Fibroblast of upper back skin (primary cell): ENCODE measurements at places on chromosomes 5 and 9.

GRCh38 chr5:14200312-14200990 is 57.3 kb downstream of the TRIO start:
- DNase-seq: no peak

GRCh38 chr9:70951749-70952727 is 169.4 kb downstream of the TRPM3 start:
- peak; percentile 20 for DNase-seq

DNA sequence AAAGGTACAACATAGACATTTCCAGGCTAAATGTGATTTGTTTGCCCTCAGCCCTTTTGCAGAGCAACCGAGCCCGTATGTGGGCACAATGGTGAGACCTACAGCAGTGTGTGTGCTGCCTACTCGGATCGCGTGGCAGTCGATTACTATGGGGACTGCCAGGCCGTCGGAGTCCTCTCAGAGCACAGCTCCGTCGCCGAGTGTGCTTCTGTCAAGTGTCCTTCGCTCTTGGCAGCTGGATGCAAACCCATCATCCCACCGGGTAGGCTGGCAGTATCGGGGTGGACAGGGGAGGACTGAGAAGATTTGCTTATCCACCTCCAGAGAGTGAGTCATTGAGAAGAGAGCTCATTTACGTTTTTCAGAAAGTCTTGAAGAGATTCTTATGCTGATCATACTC is 17.8 kb upstream of the GLIPR2 start:
- DNase-seq: no peak

- DNase-seq: peak; percentile 68
Observed at GRCh38 chr9:104553261-104553660, 15.7 kb upstream of the OR13C8 start.

GRCh38 chr9:108389056-108389455 is 466.7 kb downstream of the ACTL7B start:
- no peak for DNase-seq

DNA sequence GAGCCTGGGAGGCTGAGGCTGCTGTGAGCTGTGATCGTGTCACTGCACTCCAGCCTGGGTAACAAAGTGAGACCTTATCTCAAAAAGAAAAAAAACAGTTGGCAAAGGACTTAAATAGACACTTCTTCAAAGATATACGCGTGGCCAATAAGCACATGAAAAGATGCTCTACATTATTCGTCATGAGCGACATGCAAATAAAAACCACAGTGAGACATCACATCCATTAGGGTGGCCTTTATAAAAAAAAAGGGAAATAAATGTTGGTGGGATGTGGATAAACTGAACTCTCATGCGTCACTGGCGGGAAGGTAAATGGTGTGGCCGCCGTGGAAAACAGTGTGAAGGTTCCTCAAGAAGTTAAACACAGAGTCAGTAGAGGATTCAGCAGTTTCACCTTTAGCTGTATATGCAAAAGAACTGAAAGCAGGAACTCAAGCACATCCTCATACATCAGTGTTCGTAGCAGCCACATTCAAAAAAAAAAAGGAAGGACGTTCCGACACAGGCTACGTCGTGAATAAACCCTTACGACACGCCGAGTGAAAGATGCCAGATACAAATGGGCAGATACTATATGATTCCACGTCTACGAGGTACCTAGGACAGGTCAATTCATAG is 24.5 kb upstream of the NRARP start:
- DNase-seq: no peak

GRCh38 chr5:176405656-176406435 is 10.5 kb downstream of the CLTB start:
- no peak for DNase-seq

- DNase-seq: no peak
Observed at GRCh38 chr5:179912951-179913350, 5.3 kb upstream of the TBC1D9B start.

DNA sequence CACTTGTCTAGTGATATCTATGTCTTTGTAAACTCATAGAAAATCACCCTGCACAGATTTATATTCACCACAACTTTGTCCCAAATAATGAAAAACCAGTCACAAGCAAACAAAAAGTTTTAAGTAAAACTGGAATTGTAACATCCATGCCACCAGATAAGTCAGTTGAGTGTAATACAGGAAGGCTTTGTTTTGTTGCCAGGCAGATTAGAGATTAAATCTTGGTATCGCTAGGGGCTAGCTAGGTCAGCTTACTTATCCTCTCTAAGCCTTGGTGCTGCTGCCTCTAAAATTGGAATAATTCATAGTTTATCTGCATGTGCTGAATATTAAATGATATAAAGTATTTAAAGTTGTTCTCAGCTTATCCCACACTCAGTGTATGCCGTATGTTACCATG is 1062.5 kb downstream of the CDH9 start:
- DNase-seq: no peak

DNA sequence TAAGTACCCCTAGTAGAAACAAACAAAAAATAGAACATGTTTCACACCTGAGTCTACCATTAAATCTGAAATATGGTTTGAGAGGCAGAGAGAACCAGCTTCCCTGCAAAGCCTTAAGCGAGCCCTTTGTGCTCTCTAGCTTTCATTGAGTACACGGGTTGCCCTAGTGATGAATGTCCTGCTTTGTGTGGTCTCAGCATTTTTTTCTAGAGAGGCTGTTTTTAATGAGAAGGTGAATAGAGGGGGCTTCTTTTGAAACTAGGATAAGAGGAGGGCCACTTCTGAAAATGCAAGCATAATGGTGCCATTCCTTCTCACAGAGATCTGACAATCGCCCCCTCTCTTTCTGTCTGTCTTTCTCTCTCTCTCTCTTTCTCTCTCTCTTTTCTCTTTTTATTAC is 131.3 kb downstream of the MACIR start:
- DNase-seq: no peak

DNA sequence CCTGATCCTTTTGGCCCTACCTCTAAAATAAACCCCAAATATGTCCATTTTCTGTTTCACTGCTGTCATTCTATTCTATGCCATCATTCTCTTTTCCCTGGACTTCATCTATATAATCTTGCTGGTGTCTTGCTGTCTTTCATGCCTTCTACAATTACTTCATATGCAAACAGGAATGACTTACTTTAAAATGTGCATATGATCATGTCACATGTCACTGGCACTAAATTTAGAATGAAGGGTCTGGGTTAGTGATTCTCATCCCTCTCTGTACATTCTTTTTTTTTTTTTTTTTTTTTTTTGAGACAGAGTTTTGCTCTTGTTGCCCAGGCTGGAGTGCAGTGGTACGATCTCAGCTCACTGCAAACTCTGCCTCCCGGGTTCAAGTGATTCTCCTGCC is 22.9 kb downstream of the FAF2 start:
- no peak for DNase-seq

DNA sequence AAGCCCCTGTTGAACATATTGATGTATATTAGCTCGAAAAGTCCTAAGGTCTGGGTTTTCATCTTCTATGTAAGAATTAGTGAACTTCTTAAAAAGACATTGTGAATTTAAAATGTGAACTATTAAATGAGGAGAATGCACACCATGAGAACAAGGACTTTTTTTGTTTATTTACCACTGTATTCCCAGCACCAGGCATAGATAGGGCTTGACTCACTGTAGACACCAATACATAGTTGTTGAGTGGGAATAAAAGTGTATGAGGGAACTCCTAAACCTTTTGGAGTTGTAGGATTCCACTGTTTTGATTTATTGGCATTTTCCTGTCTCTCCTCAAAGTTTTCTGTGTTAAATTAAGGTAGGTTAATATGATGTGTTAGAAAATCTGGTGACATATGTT is 40.3 kb downstream of the NNT start:
- DNase-seq: no peak

DNA sequence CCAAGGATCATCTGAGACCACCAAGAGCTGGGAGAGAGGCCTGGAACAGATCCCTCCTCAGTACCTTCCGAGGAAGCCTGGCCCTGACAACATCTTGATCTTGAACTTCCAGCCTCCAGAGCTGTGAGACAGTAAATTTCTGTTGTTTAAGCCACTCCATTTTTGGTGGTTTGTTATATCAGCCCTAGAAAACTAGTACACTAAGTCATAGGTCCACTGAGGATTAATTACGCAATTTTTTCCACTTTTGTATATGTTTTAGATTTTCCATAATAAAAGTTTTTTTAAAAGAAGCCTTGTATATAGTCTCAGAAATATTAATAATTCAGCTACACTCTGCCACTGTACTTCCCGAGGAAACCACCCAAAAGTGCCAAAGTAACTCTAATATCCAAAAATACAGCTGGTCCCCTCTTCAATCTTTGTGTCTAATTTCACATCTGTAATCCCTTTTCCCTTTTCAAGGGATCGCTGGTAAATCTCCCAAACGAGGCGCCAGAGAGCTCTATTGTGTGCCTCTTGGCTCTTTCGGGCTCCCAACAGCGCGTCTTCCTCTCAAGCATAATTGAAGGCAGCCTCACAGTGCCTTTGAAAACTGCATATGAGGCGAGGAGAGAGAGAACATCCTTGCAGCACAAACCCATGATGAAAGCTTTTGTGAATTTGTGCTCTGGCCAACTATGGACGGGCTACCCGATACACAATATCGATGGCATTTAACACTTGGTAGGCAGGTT is 32.7 kb downstream of the PRUNE2 start:
- DNase-seq: peak; percentile 53

DNA sequence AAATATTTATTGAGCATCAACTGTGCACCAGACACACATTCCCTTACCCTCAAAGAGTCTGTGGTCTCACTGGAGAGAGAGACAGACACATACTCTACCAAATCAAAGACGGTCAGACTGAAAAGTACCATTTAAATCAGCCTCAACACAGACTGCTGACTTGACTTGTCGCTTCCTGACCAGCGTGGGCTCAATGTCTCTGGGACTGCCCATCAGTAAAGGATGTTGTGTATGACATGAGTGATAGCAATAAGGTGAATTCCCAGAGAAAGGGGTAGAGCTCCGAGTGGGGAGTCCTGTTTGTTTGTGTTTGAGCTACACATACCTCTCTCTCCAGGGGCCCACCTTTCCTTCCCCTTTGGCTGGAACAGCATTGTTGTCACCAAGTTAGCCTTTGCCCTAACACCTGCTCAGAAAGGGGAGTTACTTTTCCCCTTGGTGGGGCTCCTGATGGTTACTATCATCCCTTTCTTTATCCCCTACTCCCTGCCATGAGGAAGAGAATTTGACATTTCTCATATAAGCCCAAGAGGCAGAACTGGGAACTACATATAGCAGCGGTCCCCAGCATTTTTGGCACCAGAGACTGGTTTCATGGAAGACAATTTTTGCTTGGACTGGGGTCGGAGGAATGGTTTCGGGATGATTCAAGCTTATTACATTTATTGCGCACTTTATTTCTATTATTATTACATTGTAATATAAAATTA is 33.9 kb downstream of the NR4A3 start:
- DNase-seq: no peak

- no peak for DNase-seq
Observed at GRCh38 chr9:111274737-111275136, 55.3 kb downstream of the OR2K2 start.

DNA sequence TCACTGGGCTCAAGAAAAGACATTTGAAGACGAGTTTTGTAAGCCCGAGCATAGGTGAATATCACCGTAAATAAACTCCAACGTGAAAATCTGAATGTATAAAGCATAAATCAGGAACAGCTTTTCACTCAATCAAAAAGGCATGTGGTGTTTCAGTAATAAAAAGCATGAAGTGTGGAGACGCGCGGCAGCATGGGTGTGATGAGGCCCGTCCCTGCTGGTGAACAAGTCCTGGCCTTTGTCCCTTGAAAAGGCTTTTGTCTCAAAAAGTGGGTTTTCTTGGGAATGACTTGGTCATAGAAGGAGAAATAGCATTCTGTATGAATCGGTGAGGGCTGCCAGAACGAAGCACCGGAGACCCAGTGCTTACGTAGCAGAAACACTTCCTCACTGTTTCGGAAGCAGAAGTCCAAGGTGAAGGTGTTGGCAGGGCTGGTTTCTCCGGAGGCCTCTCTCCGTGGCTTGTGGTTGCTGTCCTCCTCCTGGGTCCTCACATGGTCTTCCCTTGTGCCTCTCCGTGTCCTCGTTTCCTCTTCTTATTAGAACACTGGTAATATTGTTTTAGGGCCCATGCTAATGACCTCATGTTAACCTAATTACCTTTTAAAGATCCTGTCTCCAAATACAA is 24.9 kb downstream of the ROPN1L start:
- DNase-seq: no peak

DNA sequence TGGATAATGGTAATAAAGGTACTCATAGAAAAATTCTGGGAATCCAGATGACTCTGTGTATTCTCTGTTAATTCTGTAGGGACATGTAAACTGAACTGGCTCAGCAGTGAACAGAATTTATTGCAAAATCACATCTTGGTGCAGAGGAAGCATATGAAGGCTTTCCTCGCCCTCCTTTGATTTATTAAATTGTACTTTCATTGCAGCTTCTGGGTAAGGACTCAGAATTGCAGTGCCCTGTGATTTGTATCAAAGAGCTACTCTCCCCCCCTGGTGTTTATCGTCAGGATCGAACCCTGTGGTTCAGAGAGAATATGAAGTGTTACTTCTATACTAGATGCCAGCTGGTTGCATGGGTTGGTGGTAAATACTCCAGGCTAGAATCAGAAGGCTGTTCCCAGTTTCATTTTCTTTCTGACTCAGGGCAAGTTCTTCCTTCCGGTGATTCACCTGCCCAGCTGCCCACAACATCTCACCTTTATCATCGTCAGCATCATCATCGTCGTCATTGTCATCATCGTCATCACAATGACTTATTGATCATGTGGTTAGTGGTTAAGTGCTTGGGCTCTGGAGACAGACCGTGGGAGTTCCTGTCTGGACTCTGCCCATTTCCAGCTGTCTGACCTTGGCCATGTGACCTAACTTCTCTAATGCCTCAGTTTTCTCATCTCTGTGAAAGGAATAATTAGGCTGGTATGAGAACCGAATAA is 238.8 kb downstream of the ARHGAP26 start:
- DNase-seq: peak; percentile 91

DNA sequence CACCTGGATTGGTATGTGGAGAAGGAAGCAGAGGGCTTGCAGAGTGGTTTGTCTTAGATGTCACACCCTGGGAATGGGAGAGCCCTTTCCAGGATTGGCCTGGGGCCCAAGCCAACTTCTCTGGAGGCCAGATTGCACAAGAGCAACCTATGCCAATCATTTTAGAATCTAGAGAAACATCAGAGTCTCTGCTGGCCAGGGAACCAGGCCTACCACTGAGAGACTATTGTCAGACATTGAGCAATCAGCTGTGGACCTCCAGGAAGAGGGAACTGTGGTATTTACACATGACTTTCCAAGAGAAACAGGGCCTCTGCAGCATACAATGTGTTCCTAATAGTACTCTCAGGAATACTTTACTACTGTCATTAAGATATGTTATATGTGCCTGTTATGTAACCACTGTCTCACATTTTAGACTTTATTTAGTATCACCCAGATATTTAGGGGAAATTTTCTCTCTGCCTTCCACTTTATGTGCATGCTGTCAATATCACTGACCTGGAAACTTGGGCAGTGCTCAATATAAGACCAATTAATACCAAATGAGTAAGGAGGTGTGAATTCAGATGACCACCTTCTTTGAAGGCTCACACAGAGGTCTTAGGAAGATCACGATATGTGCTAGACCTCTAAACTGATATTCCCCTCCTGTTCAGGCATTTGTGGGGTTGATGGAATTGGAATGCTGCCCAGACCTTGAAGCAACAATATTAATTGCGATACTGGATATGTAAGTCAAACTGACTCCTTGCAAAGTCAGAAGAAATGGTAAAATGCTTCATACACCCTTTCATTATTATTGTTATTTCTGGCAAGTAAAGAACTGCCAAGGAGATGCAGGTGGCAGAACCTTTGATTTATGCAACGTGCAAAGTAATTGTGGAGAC is 20.5 kb upstream of the CCL28 start:
- peak; percentile 84 for DNase-seq

GRCh38 chr5:84433461-84433860 is 48.8 kb upstream of the EDIL3 start:
- DNase-seq: peak; percentile 58
